T-cell (primary cell): ENCODE measurements at places on chromosomes 2 and 18. TPM values are rescaled to one million over a fixed set of nuclear protein-coding genes. Genes with fewer than 3 reads are reported as not detected.

DNA sequence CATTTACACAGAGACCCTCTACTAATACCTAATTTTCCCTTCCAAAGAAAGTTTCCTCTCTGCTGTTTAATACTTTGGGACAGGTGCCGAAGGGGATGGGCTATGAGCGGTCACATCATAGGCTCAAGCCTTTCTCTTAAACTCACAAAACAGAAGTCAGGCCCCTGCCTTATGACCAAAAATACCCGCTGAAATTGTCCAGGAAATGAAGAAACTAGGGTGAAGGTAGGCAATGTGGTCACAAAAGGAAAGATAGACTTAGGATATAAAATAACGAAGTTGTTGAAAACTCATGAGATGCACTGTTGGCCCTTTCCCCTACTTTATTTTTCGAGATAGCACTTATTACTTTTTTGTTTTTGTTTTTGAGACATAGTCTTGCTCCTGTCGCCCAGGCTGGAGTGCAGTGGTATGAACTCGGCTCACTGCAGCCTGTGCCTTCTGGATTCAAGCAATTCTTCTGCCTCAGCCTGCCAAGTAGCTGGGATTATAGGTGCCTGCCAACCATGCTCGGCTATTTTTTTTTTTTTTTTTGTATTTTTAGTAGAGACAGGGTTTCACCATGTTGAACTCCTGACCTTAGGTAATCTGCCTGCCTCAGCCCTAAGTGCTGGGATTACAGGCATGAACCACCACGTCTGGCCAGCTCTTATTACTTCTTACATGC, 16.3 kb downstream of the SLC8A1 start:
- no peak for DNase-seq
- H3K4me1 ChIP-seq: no peaks in the 10 kb centered on the region
- H3K27me3 ChIP-seq: no peaks in the 10 kb centered on the region
- no peak overlapping the region for H3K4me3 ChIP-seq

DNA sequence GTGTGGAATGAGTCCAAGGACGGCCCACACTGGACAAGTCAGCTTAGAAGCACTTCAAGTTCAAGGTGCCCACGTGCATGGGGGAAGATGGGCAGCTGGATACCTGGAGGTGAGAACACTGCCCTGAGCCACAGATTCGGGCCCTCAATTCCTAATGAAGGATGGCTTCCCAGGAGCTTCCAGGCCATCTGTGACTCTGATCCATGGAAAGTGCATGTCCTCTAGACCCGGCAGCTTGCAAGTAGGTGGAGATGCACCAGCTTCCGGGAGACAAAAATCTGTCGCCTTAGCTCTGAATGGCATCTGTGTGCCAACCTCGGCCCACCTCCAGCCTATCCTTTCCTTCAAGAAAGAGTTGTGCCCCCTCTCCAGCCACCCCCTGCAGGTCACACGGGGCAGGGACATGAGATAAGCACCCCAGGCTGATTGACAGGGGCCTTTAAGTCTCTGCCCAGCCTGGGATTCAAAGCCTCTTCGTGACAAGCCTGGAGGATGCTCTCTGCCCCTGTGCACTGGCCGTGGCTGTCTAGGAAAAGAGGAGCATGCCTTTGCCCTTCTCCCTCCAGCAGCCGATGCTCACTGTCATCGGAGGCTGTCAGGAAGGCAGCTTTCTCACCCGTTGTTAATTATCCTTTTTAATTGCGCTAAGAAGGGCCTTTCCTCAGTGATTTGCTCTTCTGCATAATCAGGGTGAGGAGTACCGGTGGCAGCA, 65.5 kb downstream of the BIN1 start:
- DNase-seq: no peak
- H3K27me3 ChIP-seq: no peaks in the 10 kb centered on the region
- no peak overlapping the region for H3K27ac ChIP-seq
- no peaks in the 10 kb centered on the region for H3K36me3 ChIP-seq
- no peak overlapping the region for H3K4me3 ChIP-seq

Gene ABCG5
- total RNA-seq: not detected

DNA sequence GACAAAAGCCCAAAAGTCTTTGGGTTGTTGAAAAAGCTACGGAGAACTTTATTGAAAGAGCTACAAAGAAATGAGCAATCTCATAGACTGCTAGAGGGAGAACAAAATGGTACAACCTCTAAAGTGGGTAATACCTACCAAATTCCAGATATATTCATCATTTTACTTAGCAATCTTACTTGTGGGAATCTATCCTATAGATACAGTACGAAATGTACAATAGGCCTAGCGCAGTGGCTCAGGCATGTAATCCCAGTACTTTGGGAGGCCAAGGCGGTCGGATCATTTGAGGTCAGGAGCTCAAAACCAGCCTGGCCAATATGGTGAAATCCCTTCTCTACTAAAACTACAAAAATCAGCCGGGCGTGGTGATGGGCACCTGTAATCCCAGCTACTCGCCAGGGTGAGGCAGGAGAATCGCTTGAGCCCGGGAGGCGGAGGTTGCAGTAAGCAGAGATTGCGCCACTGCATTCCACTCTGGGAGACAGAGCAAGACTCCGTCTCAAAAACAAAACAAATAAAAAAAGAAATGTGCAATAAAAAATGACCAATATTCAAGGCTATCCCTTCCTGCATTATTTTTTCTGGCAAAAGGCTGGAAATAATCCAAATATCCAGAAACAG, 10.1 kb downstream of the EXOC6B start:
- DNase-seq: no peak
- H3K27ac ChIP-seq: no peak overlapping the region
- no peak overlapping the region for H3K4me3 ChIP-seq
- H3K4me1 ChIP-seq: peaks cover 3% of the 10 kb centered on the region
- H3K27me3 ChIP-seq: no peaks in the 10 kb centered on the region
- no peaks in the 10 kb centered on the region for H3K36me3 ChIP-seq

Gene SERPINB2
- not detected for total RNA-seq

Gene TEX44
- total RNA-seq: not detected

- H3K27me3 ChIP-seq: peaks cover 8% of the 10 kb centered on the region
- DNase-seq: no peak
- H3K4me3 ChIP-seq: no peak overlapping the region
- H3K27ac ChIP-seq: no peak overlapping the region
These were observed 56.3 kb downstream of the MARCHF4 start for GRCh38 chr2:216315802-216316603.

Gene CHRNA1
- total RNA-seq: not detected

Gene ERFE
- not detected for total RNA-seq

Gene CCDC121
- 0.49 TPM for total RNA-seq
